ENCODE measurements at places on chromosomes 12 and 14.
A peak's percentile ranks its signal among the peaks of the same experiment; 100 is the strongest.

DNA sequence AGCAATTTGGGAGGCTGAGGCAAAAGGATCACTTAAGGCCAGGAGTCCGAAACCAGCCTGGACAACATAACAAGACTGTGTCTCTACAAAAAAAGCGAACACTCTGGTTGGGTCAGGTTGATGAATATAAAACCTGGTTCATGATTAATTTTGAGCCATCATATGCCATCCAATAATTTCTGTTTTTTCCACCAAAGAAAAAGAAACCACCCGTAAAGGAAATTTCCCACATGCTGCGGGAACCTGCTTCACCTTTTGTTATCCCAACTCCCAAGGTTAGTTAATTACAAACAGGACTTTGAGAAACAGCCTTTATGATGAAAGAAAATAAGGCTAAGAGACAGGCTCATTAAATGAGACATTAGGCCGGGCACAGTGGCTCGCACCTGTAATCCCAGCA, 24.1 kb upstream of the BICDL1 start:
- peaks cover 3% of the 10 kb centered on the region for H3K27me3 ChIP-seq
- H3K4me3 ChIP-seq: no peak overlapping the region
- no peak overlapping the region for H3K27ac ChIP-seq
- H3K36me3 ChIP-seq: no peaks in the 10 kb centered on the region
- no peaks in the 10 kb centered on the region for H3K4me1 ChIP-seq

- H3K27ac ChIP-seq: no peak overlapping the region
- DNase-seq: peak; percentile 15
- H3K4me3 ChIP-seq: no peak overlapping the region
Measured at GRCh38 chr14:54177641-54178621, 218.9 kb upstream of the CDKN3 start.

DNA sequence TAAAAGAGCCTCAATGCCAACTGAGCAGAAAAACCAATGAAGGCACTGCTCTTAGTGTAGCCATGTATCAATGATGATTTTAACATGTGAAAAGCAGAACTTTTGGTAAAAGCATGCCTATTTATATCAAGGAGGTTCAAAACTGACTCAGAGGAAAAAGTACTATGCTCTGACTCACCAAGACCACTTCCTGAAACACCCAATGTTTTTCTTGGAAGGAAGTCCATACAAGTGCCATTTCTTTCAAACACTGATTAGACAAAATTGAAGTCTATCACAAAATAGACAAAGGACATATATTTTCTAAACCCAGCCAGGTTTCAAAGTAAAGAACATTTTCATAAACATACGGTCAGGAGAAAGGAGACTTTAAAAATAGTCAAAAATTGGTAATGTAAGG, 88.6 kb downstream of the EPS8 start:
- H3K4me1 ChIP-seq: peaks cover 56% of the 10 kb centered on the region
- H3K4me3 ChIP-seq: peak overlapping the region; percentile 48
- no peaks in the 10 kb centered on the region for H3K36me3 ChIP-seq
- H3K27ac ChIP-seq: peak overlapping the region; percentile 72

- DNase-seq: no peak
- no peaks in the 10 kb centered on the region for H3K27me3 ChIP-seq
- H3K27ac ChIP-seq: no peak overlapping the region
- H3K4me1 ChIP-seq: peaks cover 8% of the 10 kb centered on the region
- H3K4me3 ChIP-seq: no peak overlapping the region
- no peaks in the 10 kb centered on the region for H3K36me3 ChIP-seq
Measured at GRCh38 chr12:16610001-16610585, 4.1 kb upstream of the LMO3 start.

GRCh38 chr14:102508774-102509745, 516 bp downstream of the ANKRD9 start:
- DNase-seq: peak; percentile 82
- H3K27ac ChIP-seq: no peak overlapping the region
- H3K36me3 ChIP-seq: no peaks in the 10 kb centered on the region
- no peaks in the 10 kb centered on the region for H3K27me3 ChIP-seq
- H3K4me3 ChIP-seq: peak overlapping the region; percentile 70

DNA sequence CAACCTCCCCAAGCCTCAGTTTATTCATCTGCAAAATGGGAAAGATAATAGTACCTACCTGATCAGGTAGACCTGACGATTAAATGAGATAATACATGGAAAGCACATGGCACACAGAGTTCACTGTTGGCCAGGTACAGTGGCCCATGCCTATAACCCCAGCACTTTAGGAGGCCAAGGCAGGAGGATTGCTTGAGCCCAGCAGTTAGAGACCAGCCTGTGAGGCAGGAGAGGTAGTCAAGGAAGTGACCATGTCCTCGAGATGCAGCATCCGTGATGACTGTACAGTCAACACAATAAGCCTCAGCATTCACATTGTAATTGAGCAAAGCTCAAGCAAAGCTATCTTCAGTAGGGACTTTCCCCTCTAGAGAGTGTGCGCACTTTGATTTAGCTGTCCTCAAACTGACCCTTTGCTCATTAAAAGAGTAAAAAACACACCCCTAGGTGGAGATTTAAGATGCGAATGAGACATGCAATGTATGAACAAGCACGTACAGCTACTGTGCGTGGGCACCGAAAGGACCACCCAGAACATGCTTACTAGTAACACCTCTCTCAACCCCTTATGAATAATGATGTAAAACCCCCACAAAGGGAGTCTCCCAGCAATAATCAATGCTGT, 9.9 kb downstream of the ISCU start:
- H3K27ac ChIP-seq: no peak overlapping the region
- H3K4me3 ChIP-seq: no peak overlapping the region
- no peak for DNase-seq

GRCh38 chr14:92014040-92014439, 25.8 kb downstream of the TRIP11 start:
- H3K4me1 ChIP-seq: no peaks in the 10 kb centered on the region
- no peaks in the 10 kb centered on the region for H3K27me3 ChIP-seq
- H3K27ac ChIP-seq: no peak overlapping the region

DNA sequence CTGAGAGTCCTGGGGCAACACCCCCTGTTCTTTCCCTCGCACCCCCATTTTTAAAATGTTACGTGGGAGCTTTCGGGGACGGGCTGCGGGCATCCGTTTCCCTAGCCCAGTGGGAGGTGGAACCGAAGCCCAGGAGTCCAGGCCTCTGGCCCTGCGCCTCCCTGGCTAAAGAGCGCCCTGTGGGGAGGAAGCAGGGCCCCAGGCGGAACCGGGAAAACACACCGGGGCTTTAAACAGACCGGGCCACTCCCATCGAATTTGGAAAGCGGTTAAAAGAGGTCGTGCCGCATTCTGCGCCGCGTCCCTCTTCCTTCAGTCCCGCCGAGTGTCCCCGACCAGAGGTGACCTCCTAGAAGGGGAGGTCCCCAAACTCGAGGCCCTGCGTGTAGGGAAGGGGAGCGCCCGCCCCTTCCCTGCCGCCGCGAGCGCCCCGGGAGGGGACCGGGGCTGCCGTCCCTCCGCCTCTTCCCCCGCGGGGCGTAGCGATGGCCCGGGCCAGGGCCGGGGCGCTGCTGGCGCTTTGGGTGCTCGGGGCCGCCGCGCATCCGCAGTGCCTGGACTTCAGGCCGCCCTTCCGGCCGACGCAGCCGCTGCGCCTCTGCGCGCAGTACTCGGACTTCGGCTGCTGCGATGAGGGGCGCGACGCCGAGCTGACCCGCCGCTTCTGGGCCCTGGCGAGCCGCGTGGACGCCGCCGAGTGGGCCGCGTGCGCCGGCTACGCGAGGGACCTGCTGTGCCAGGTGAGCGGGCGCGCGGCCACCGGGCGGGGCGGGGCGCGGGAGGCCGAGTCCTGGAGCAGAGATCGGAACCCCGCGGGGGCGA, at the start of gene HHIPL1:
Gene HHIPL1 (plus strand): TSS at position 407 of the 822 bp plus-strand sequence. CDS start 79 bp downstream, at position 486.
- H3K27ac ChIP-seq: no peak within 1 kb of the TSS
- no peaks in the 10 kb centered on the region for H3K27me3 ChIP-seq
- H3K4me3 ChIP-seq: peak within 1 kb of the TSS; percentile 67
- no peaks in the 10 kb centered on the region for H3K36me3 ChIP-seq

DNA sequence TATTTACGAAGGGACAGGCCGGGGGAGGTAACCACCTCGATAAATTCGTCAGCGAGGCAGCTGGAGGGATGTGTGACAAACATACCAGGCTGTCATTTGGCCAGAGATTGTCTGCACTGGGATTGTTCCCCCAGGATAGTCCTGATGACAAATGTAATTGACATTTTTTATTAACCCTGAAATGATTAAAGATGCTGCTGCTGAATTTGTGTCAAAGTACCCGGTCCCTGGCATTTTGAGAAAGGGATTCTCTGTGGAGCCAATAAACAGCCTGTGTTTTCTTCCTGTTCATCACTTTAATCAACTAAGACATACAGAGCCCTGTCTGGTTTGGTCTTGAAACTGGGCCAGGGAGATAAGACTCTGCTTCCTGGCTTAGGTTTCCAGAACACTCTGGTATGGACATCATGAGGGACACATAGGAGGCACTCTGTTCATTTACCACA, 117.6 kb downstream of the SLC25A47 start:
- peak overlapping the region; percentile 87 for H3K27ac ChIP-seq
- no peak overlapping the region for H3K4me3 ChIP-seq
- no peaks in the 10 kb centered on the region for H3K36me3 ChIP-seq

DNA sequence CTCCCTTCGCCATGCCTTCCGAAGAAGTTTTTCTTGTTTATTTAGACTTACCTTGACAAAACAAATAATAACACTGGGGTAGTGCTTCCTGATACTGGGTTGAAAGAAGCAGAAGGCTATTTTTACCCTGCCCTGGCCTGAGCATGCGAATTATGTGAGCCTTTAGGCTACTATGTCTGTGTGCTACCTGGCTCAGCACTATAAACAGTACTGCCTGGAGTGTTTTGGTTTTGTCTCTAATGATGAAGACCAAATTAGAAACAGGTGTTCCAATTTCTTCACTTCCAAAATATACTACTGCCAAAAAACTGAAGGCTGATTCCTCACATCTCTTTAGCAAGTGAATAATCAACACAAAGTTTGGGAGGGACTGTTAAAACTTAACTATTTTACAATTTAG, 7.6 kb upstream of the OVCH1 start:
- no peaks in the 10 kb centered on the region for H3K27me3 ChIP-seq
- H3K27ac ChIP-seq: no peak overlapping the region
- no peak for DNase-seq
- H3K36me3 ChIP-seq: no peaks in the 10 kb centered on the region
- no peak overlapping the region for H3K4me3 ChIP-seq
- no peaks in the 10 kb centered on the region for H3K4me1 ChIP-seq

GRCh38 chr12:33439587-33440011, at the start of gene SYT10:
TSS of gene SYT10 (minus strand) at chr12:33439819. CDS start at chr12:33439522, 297 bp downstream.
- DNase-seq: peak; percentile 19
- H3K4me1 ChIP-seq: no peaks in the 10 kb centered on the region
- peak within 1 kb of the TSS; percentile 74 for H3K4me3 ChIP-seq
- no peak within 1 kb of the TSS for H3K27ac ChIP-seq

- no peak overlapping the region for H3K27ac ChIP-seq
- H3K4me1 ChIP-seq: peaks cover 23% of the 10 kb centered on the region
- H3K27me3 ChIP-seq: no peaks in the 10 kb centered on the region
Measured at GRCh38 chr14:22901799-22902198, 17.1 kb downstream of the RBM23 start.

DNA sequence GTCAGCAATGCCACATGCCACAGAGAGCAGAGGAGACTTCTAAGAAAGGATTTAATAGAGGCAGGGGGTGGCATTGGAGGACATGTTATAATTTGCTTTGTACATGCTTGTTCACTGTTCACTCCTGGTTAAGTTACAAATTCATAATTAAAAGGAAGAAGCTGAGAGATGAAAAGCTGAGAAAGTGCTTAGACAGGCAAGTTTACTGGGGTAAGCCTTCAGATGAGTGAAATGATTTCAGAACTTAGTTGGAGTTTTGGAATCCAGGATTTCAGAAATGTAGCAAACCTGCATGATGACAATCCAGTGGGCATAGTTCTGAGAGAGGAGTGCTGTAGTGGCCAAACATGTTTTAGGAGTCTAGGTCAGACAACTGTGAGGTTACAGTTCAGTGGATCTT, 67.3 kb upstream of the FBXO33 start:
- no peak overlapping the region for H3K27ac ChIP-seq
- DNase-seq: no peak
- H3K4me3 ChIP-seq: no peak overlapping the region
- peaks cover 4% of the 10 kb centered on the region for H3K27me3 ChIP-seq

DNA sequence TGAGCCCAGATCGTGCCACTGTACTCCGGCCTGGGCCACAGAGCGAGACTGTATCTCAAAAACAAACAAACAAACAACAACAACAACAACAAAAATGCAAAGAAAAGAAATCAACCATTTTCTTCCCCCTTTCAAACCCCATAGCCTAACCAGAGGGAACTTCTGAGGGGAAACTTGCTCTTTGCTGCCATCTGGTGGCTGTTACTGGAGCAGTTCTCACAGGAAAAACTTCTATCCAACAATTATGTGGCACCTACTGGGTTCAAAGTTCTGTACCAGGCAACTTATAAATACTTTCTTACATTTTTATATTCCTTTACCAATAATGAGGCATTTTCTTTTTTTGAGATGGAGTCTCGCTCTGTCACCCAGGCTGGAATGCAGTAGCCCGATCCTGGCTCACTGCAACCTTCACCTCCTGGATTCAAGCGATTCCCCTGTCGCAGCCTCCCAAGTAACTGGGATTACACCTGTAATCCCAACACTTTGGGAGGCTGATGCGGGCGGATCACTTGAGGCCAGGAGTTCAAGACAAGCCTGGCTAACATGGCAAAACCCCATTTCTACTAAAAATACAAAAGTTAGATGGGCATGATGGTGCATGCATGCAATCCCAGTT, 50.9 kb upstream of the BICDL1 start:
- no peaks in the 10 kb centered on the region for H3K4me1 ChIP-seq
- no peaks in the 10 kb centered on the region for H3K27me3 ChIP-seq
- H3K36me3 ChIP-seq: no peaks in the 10 kb centered on the region
- peak; percentile 49 for DNase-seq
- no peak overlapping the region for H3K27ac ChIP-seq

- no peak overlapping the region for H3K4me3 ChIP-seq
- peaks cover 53% of the 10 kb centered on the region for H3K4me1 ChIP-seq
- no peak for DNase-seq
Measured at GRCh38 chr14:61469781-61470180, 148.4 kb downstream of the PRKCH start.

- DNase-seq: no peak
- no peaks in the 10 kb centered on the region for H3K36me3 ChIP-seq
- H3K27me3 ChIP-seq: no peaks in the 10 kb centered on the region
- no peaks in the 10 kb centered on the region for H3K4me1 ChIP-seq
Measured at GRCh38 chr12:6951551-6952120, 480 bp downstream of the PTPN6 start.

GRCh38 chr12:127998988-127999387, 268.0 kb upstream of the TMEM132C start:
- H3K27ac ChIP-seq: no peak overlapping the region
- no peak overlapping the region for H3K4me3 ChIP-seq
- no peaks in the 10 kb centered on the region for H3K36me3 ChIP-seq
